ENCODE measurements at places on chromosomes 16 and 17.

DNA sequence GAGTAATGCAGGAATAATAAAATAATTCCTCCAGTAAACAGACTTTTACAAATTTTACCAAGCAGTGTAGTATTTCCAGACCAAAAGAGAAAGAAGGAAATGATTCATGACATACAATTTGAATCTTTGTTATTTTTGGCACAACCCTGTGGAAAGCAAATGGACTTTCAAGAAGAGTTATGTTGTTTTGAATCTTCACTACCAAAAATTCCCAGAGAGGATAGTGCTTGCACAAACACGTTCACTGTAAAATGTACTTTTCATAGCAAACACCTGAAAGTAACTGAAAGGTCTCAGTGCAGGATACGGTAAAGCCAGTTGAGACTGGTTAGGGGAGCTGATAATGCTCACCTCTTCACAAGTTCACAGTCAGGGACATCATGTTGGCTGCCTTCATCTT lies 107.1 kb downstream of the USP22 start:
- no peak for DNase-seq

- no peak for DNase-seq
Observed at GRCh38 chr16:13254998-13255614, 353.7 kb downstream of the SHISA9 start.

GRCh38 chr17:79943347-79944241 lies 92.1 kb downstream of the TBC1D16 start:
- no peak for DNase-seq

- DNase-seq, result no peak
Observed at GRCh38 chr17:46873941-46874645, 22.7 kb downstream of the WNT9B start.

DNA sequence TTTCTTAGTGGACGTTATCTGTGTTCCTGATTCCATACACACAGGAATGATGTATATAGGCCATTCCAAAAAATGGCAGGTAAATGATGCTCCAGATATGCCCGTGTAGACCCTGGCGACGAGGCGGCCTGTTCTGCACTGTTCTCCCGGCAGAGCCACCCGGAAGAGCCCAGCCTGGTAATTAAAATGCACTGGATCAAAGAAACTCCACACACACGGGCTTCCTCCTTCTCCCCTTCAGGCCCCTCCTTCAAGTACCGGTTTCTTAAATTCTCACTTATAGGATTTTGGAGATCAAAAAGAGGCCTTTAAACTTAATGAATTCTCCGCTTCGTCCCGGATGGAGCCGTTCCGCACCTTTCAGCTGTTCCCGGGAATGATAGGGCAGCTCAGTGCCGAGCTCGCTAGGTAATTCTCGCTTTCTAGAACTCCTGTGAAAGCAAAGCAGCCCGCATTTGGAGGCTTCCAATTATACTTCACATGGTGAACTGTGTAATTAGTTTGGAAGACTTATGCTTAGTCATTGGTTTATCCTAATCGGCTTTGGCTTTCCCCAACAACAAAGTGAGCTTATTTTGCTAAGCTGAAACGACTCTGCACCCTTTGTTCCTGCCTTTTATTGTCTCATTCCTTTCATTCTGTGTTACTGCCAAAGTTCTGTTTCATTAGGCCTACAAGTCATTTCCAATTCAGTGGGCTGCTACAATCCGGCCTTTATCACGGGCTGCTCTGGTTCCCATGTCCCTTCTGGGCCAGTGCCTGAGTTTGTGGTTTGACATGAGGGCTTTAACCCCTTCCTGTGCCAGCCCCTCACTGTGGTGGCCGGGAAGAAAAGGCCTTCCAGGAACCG lies 150.0 kb downstream of the MSI2 start:
- no peak for DNase-seq

- DNase-seq, result no peak
Observed at GRCh38 chr17:45388604-45389325, 43.9 kb downstream of the ARHGAP27 start.

DNA sequence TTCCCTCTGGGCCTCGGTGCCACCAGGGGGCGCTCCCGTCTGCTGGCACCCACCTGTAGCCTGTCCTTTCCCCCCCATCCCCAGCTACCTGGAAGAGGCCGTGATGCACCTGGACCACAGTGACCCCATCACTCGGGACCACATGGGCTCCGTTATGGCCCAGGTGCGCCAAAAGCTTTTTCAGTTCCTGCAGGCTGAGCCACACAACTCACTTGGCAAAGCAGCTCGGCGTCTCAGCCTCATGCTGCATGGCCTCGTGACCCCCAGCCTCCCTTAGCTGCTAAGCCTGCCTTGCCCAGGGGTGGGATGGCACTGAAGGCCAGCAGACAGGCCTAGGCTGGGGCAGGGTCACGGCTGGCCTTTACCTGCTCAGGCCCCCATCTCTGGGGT lies 818 bp upstream of the NRN1L start:
- DNase-seq, result peak; percentile 91

- no peak for DNase-seq
Observed at GRCh38 chr17:65498816-65499215, 62.6 kb downstream of the AXIN2 start.

GRCh38 chr17:79871131-79871530 lies 31.9 kb upstream of the CBX4 start:
- no peak for DNase-seq

DNA sequence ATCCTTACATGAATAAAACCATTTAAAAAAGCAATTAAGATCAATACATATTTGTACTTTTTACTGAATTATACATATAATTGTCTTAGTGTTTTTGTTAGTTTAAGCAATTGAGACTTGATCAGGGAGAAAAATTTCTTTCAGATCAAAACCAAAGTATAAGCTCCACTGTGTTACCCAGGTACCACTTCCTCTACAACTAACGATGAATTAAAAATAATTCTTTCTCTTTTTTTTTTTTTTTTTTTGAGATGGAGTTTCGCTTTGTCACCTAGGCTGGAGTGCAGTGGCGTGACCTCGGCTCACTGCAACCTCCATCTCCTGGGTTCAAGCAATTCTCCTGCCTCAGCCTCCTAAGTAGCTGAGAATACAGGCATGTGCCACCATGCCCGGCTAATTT lies 6.8 kb downstream of the FBXO47 start:
- no peak for DNase-seq

GRCh38 chr17:65078441-65079160 lies 22.1 kb upstream of the GNA13 start:
- no peak for DNase-seq

DNA sequence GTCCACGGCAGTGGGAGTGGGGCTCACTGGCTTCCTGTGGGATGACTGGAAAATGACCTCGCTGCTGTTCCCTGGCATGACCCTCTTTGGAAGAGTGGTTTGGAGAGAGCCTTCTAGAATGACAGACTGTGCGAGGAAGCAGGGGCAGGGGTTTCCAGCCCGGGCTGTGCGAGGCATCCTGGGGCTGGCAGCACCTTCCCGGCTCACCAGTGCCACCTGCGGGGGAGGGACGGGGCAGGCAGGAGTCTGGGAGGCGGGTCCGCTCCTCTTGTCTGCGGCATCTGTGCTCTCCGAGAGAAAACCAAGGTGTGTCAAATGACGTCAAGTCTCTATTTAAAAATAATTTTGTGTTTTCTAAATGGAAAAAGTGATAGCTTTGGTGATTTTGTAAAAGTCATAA lies 7.8 kb upstream of the RNF213 start:
- DNase-seq, result peak; percentile 80

- DNase-seq, result peak; percentile 91
Observed at GRCh38 chr16:88785106-88785924, at the start of gene PIEZO1. TSS of gene PIEZO1 (minus strand) at chr16:88785220. CDS start at chr16:88784964, 256 bp downstream.

GRCh38 chr17:3738562-3739295 lies 15.0 kb downstream of the HASPIN start:
- DNase-seq, result no peak

DNA sequence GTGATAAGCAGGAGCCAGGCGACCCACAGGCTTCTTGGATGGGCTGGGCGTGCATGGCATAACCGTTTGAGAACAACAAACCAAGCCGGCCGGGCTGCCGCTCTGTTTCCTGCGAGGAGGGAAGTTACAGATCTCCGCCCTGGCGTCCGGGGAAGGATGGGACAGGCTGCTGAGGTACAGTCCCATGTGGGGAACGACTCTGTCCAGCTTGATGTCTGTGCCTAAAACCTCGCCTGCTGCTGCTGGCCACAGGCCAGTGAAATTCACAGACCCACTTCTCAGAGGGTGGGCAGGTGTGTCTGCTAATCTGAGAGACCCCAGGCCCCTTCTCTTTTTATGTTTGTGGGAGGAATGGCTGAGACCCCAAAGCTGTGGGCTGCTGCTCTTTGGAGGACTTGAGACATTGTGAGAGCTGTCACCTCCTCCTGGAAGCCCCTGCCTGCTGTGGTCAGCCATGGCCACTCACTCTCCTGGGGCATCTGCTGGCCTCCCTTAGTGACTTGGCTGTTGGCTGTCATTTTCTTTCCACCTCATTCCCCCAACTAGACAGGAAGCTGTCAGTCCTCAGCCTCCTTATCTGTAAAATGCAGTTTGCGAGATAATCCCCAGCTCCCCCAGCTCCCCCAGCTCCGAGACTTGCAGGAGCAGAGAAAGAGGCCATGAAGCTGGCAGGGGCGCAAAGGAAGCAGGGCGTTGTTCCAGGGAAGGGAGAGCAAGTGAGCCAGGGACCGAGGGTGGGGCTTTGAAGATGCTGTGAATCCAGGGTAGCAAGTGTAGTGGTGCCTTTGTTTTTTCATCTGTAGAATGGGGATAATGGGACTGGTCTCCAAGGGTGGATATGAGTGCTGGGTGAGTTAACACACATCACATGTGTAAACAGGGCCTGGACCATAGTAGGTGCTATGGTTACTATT lies 51.0 kb downstream of the CMIP start:
- DNase-seq, result no peak

GRCh38 chr17:4789701-4789950 lies 862 bp downstream of the GLTPD2 start:
- DNase-seq, result no peak

- DNase-seq, result peak; percentile 11
Observed at GRCh38 chr16:83458612-83459011, 349.2 kb upstream of the HSBP1 start.

DNA sequence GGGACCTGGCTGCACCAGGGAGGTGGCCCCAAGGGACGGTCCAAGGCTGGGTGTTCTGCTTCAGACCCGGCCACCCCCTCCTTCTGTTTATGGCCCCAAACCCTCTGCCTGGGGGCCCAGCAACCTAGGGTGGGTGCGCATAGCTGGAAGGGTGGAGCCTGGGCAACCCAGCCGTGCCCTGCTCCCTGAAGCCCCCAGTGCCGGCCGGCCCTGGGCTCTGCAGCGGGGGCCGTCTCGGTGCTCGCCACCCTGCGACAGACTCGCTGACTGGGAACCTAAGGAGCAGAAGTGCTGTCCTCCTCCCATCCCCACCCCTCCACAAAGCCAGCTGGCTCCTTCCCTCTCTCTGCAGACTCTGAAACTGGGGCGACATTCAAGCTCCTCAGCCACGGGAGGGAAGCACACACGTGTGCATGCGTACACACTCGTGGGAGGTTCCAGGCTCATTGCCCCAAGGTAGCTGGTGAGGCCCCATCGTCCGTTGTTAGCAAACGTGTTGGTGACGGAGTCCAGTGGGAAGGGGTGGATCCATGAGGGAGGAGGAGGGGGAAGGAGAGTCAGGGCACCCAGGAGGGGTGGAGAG lies 43.4 kb downstream of the ENGASE start:
- DNase-seq, result no peak

- DNase-seq, result no peak
Observed at GRCh38 chr16:72853575-72854266, 194.2 kb downstream of the ZFHX3 start.

DNA sequence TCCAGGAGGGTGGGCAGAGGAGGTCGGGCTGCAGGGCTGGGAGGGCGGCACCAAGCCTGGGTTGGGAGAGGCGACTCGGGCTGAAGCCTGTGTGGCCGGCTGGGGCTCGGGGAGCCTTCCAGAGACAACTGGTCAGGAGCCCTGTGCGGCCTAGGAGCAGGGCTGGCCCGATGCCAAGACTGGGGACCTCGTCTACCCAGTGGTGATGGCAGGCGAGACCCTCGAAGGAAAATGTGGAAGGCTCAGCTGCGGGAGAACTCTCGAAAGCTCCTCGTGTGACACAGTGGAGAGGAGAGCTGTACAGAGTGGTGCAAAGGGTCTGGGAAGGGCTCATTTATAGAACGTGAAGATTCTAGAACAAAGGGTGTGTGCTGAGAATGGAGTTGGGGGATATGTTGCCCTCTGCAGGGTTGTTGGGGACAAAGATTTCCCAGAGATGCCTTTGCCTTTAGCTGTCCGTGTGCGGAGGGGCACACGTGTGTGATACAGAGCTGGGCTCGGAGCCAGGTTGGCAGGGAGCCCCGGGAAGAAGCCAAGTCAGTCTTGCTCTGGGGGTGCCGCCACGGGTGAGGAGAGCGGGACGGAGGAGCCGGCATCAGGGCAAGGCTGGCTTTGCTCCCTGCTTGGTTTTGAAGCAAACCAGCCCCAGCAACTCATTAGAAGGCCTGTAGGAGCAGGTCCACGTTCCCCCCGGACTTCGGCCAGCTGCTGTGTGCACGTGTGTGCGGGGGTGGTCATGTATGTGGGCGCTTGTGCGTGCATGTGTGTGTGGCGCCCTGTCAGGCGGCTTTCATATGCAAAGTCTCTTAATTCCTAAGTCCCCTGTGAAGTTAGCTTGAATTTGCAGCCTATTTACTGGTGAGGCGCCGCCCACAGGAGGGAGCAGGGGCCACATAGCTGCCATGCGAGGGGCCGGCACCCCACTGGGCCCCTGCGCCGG lies 132.4 kb upstream of the CHMP6 start:
- no peak for DNase-seq

DNA sequence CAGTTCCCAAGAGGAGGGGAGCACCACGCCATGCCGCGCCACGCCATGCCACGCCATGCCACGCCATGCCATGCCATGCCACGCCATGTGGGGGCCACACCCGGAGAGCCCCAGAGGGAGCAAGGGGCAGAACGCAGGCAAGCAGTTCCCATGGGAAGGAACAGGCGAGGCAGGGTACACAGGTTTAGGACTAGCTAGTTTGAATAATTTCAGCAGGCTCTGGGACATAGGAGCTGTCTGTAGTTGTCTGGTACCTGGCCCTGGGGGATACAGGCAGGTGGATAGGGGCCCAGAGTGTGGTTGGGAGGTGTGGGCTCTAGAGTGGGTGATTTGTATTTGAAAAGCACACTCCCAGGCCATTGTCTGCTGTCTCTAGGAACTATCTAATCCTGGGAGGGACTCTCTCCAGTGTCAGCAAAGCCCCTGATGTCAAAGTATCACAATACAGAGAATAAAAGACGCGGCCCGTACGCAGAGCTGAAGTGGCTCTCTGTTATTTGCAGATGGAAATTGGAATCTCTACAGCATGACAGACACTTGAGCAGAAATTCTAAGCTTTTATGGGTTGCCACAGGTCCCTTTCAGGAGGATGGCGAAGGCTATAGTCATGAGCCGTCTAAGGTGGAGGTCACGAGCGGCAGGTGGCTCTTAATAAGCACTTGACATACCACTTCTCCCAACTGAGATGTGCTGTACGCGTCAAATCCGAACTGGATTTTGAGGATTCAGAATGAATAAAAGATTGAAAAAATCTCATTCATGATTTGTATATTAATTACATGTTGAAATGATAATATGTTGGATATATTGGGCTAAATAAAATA lies 220.8 kb upstream of the TNRC6C start:
- no peak for DNase-seq
